Mucosa of gallbladder (tissue), 1 donor: ENCODE measurements at places on chromosomes 2 and 18. TPM values are rescaled to one million over a fixed set of nuclear protein-coding genes. Genes with fewer than 3 reads are reported as not detected.

RBKS gene
- 3.9 TPM for total RNA-seq

CCDC68 gene
- total RNA-seq: 9.8 TPM

RETSAT gene
- total RNA-seq: 86.4 TPM

CDH7 gene
- total RNA-seq: not detected

SLC38A11 gene
- 63.3 TPM for total RNA-seq

RGPD3 gene
- 0.14 TPM for total RNA-seq
